Fibroblast of skin of right quadriceps (primary cell): ENCODE measurements at places on chromosomes 12 and 14.

DNA sequence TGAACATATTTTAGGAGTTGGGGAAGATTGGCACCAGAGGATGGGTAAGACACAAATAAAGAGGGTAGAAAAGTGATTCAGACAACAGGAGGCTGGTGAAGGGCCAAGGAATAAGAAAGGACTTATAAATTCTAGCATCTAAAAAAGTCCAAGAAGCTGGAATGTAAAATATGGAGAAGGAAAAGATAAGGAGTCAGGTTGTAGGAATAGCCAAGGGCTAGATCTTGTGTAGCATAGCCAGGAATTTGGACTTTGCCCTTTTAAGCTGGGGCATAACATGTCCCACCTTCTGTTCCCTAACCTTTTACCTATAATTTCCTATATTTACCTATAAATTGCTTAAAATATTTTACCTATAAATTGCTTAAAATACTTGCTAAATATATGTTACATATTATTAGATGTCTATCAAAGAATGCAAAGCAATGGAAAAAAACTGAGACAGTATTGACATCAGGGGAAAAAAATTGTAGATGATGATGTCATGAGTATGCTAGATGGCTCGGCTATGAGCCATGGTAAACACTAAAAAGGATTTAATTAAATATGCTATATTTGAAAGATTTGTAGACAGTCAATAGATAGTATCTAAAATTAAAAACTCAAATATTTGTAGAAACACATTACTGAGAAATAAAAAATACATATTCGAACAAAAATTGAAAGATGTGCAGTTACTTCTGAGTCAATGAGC is 99.7 kb upstream of the PLEKHG7 start:
- no peak for DNase-seq

- DNase-seq = no peak
These were observed 32.8 kb downstream of the HECTD4 start for GRCh38 chr12:112349431-112349830.

DNA sequence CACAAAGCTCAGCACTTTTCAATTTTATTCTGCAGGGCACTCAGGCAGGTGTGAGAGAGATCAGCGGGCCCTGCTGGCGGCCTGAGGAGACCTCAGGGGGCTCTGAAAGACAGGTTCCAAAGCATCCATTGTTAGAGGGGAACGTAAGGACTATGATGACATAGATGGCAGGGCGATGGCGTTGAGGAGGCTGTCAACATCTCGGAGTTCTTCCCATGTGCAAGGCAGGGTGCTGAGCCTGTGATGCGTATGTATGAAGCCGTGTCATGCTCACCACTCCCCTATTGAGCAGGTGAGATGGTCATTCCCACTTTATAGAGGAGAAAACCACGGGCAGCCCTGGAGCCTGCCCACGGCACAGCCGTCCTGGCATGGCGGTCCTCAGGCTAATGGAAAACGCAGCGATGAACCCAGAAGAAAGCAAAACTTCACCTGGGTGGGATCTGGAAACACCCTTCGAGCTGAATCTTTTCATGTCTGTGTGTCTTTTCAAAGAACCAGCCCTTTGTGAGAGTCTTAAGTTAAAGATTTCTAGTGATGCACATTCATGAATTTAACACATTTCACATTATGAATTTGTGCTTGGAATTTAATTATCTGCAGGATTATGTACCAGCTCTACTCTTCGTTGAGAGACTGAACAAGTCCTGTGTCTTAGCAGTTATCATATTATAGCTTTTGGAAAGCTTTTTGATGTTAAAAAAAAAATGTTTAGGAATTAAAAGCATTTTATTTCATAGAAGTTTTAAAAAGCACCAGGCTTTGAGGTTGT is 64.7 kb downstream of the RIMBP2 start:
- DNase-seq = no peak

DNA sequence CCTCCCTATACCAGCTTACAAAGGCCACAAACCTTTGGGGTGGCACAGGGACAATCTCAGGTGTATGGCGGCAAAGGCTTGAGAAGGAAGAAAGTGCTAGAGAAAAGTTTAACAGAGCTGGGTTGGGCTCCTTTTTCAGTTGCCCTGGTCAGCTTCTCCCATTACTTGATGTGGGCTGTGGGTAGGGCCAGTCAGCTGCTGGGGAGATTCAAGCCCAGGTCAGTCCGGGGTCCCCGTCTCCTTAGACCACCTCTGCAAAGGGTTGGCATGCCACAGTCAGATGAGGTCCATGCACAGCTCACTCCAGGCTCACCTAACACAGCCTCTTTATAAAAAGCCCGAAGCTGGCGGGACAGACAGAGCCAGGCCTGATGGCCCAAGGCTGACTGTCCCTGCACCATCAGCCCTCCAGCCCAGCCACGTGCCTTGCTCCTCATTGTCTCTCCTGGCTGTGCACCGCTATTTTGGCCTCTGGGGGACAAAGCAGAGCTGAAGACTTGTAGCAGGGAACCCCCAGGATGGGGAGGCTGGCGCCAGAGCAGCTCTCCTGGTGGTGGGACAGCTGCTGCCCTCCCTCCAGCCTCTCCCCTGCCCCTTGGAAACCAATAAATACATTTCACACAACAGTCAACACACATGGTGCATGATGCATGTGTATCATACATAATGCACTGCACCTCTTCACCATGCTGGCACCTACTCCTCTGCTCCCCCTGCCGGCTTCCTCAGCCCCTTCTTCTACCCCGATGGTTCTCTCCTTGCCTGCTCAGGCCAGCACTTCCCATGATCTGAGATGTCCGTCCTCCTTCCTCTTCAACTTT is 61.7 kb upstream of the DDX11 start:
- no peak for DNase-seq

DNA sequence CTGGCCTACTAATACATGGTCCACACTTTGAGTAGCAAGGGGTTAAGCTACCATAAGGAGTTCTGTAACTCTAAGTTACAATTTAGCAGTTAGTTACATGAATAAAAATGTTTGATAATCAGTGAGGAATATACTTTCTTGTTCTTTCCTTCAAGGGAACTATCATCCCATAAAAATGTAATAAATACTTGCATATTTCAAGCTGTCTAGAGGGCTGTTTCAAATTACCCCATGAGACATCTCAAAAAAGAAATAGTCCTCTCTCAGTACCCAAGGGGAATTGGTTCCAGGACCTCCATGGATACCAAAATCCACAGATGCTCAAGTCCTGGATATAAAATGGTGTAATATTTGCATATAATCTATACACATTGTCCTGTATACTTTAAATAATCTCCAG is 48.7 kb upstream of the GNG2 start:
- DNase-seq = peak; percentile 9

- no peak for DNase-seq
These were observed 326.9 kb upstream of the DIO3 start for GRCh38 chr14:101234244-101234937.

DNA sequence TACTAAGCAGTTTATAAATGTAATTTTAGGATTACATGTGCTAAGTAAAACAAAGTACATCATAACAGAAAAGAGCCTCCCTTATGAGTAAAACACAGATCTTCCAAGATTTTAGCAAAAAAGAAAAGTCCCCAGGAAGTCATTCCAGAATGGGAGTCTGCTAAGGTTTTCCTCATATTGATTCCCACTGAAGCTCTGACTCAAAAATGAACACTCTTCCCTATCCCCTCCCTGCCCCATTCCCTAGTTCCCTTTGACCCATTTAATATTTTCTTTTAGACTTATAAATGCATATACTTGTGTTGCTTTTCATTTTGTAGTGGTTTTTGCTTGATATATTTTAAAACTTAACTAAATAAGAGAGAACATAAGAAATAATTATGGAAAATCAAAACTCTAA is 40.1 kb downstream of the PTGER2 start:
- peak; percentile 34 for DNase-seq

GRCh38 chr12:75323663-75324062 is 6.5 kb downstream of the CAPS2 start:
- DNase-seq = no peak

GRCh38 chr12:15796493-15797141 is 7.4 kb upstream of the EPS8 start:
- peak; percentile 25 for DNase-seq

- DNase-seq = no peak
These were observed 66.3 kb downstream of the SCARB1 start for GRCh38 chr12:124797321-124797720.
